ENCODE measurements at places on chromosomes 1 and 21.

DNA sequence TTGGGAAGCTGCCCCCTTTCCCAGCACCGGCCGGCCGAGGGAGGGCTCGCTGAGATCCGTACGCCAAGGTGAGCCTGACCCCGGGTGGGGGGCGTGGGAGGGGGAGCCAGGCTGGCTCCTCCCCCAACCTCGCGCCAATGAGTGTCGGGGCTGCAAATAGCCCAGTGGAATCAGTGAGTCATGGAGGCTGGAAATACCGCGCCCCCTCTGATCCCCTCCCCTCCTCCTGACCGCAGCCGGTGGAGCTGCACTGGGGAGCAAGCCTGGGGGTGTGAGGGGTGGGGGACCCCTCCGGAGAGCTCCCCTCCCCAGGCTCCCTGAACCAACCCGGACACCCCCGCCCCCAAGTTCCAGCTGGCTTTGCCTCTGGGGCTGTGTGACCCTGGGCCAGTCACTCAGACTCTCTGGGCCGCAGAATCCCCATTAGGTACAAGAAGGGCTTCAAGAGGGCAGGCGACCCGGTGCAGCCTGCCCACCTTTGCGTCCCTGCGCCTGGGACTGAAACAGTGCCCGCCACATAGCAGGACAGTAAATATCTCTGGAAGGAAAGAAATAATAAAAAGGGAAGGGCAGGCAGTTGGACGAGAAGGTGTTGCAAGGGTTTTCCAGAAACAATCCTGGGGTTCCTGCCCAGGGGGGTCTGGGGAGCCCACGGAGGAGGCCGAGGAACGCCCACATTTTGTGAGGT lies 4.5 kb downstream of the HSPB7 start:
- no peak for DNase-seq

DNA sequence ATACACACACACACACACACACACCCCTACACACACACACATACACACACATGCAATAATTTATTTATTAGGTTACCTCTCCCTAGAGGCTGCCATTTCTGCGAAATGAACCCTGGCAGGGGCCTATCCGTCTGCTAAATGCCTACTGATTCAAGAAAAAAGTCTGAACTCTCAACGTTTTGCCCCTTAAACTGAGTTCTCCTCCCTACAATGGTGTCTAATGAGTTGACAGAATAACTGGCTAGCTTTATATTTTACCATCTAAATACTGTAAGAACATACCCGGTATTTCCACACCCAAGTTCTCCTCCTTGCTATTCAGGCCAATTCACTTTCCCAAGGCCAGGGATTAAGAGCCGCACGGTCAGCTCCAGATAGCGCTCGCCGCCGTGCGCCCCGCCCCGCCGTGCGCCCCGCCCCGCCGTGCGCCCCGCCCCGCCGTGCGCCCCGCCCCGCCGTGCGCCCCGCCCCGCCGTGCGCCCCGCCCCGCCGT lies 339 bp upstream of the RNPC3 start:
- DNase-seq, result no peak

DNA sequence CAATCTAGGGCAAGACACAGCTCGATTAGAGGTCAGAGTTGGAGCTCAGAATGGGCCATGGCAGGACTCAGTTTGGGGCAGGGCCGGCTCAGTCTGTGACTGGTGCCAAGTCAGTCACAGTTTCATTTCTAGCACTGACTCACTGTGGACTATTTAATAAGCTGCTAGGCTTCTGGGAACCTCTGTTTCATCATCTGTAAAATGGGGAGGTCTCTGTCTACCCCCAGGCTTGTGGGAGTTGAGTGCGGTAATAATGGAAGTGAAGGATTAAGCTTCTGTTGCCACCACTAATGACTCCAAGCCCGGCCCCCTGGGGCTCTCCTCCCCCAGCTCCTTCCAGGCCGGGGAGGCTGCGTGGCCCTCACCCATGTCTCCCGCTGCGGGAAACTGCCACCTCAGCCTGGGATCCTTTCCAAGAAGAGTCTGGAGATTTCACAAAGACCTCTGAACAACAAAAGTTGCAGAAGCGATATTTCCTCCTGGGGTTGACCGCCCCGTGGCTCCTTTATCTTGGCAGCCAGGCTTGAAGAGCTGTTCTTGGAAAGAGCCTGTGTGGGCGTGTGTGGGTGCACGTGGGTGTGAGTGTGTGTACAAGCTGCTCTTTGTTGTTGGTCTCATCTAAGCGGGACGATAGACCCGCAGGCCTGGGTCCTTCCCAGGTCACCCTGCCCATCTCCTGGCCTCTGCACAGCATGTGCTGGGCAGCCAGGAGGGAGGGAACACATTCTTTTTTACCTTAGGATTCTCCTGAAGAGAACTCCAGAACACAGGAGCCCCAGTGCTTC lies 29.1 kb downstream of the KNCN start:
- DNase-seq, result no peak

- DNase-seq, result no peak
These were observed 10.7 kb upstream of the ELOA start for GRCh38 chr1:23732363-23733224.

DNA sequence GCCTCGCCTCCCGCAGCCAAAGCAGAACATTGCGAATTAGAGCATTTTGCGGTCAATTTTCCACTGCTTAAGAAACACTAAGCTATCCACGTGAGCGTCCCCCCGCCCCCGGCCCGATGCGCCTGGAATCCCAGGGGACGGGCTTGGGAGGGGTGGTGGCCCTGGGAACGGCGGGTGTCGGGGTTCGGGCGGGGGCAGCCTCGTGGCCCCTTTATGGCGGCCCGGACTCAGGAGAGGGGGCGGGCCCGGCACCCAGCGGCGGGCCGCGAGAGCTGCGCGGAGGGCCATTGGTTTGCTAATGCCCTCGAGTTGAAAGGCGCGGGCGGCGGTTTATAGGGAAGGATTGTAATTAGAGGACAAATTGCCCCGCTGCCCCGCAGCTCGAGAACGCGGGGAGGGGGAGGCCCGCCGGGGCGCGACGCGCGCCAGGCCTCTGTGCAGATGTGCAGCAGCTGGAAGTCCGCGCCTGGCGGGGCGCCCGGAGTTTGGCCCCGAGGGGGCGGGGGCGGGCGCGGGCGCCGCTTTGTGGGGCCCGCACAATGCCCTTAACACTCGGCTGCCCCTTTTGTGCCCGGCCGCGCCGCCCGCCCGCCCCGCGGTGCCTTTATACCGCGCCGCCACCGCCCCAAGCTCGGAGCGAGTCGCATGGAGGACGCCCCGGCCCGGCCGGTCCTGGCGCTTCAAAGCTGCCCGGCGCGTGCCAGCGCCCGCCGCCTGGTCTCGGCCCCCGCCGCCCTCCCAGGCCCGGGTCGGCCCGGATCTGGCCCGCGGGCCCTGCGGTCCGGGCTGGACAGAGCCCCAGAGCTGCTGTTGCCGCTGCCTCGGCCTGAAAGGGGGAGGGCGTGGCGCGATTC lies 1.9 kb upstream of the HES3 start:
- no peak for DNase-seq

DNA sequence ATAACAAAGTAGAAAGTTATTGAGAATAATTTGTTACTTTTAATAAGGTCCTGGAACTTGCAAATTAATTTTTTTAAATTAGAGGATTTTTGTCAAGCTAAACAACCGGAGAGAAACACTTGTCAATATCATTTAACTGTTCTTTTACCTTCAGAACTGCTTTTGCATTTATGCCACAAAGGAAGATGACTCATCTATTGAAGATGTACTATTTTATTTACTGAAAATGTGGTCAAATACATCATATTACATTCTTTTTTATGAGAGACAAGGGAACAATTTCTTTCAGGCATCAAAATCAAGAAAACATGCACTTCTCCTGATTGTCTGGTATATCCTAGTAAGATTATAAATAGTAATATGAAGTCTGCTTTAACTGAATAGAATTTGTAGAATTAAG lies 558.2 kb upstream of the PRMT6 start:
- no peak for DNase-seq

Data from T-cell (primary cell).